ENCODE measurements at places on chromosomes 13 and 19.

GRCh38 chr13:100828226-100828625 is 153.6 kb upstream of the TMTC4 start:
- no peak for DNase-seq

GRCh38 chr13:94217370-94217769 is 262.1 kb downstream of the DCT start:
- DNase-seq, result no peak

DNA sequence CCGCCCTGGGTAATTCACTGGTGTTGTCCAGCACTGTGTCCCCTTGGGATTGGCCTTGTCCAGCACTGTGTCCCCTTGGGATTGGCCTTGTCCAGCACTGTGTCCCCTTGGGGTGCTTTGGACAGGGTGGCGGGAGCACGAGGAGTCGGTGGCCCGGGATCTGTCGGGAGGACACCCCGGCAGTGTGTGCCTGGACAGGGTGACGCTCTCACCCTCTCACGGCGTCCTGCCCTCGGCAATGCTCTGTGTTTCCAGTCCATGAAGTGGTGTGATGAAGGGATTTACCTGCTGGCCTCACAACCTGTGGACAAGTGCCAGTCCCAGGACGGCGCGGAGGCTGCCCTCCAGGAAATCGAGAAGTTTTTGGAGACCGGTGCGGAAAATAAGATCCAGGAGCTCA is 29.9 kb upstream of the F7 start:
- no peak for DNase-seq

- DNase-seq, result no peak
Observed at GRCh38 chr19:38745316-38745715, 1.0 kb upstream of the CAPN12 start.

DNA sequence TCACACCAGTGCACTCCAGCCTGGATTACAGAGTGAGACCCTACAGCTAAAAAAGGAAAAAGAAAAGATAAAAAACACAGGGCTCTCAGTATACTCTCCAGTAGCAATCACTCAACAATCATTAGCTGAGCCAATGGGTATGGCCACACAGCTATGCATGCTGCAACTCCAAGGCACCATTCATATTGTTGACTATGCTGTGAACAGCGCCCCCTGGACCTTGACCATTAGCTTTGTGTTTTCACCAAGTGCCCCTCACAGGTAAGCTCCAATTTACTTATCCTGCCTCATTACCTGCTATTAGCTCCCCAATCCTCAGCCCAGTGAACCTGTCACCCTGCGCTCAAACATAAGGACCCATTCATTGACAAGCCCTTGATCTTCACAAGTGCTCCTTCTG is 35.8 kb downstream of the ZIC5 start:
- no peak for DNase-seq

DNA sequence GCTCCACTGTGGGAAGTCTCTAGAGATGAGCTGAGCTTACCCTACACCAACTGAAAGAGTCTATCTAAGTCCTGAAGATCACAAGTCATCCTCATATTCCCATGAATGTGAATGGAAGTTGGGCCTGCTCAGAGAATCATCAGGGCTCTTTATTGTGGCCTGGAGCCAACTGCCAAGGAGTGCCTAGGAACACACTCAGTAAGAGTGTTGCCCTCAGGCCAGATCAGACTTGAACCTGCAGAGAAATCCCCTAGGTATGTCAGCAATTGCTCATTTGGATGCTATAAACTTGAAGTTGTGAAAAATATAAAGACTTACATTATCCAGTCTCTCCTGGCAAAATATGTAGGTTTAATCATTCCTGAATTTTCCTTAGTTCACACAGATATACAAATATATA is 1070.2 kb downstream of the EFNB2 start:
- DNase-seq, result no peak

GRCh38 chr13:114121031-114121430 is 11.4 kb downstream of the RASA3 start:
- DNase-seq, result no peak

DNA sequence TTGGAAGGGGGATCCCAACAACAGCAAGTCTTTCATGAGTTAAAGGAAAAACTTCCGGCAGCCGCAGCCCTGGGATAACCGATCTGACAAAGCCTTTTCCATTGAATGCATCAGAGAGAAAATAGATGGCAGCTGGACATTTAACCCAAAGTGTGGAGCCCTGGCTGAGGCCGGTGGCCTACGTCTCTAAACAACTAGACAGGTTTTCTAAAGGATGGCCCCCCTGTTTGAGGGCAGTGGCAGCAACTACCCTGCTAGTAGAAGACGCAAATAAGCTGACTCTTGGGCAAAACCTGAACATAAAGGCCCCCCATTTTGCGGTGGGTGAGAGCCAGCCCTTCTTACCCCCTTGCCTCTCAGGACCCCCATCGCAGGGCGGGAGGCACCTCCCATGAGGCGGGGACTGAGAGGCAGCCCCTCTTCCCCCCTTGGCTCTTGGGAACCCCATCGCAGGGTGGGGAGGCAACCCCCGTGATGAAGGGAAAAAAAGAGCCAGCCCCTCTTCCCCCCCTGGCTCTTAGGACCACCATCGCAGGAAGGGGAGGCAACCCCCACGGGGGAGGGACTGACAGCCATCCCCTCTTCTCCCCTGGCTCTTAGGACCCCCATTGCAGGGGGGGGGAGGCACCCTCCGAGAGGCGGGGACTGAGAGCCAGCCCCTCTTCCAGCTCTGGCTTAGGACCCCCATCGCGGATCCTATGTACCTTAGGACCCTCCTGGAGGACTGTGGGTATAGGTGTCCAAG is 2422.9 kb upstream of the PCDH20 start:
- DNase-seq, result no peak

DNA sequence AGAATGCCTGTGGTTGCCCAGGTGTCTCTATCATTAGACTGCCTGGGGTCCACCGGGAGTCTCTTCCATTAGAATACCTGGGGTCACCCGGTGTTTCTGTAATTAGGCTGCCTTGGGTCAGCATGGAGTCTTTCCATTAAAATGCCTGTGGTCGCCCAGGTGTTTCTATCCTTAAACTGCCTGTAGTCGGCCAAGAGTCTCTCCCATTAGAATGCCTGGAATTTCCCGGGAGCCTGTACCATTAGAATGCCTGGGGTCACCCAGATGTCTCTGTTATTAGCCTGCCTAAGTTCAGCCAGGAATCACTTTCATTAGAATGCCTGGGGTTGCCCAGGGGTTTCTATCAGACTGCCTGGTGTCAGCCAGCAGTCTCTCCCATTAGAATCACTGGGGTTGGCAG is 1492.8 kb downstream of the UQCRFS1 start:
- DNase-seq, result no peak

DNA sequence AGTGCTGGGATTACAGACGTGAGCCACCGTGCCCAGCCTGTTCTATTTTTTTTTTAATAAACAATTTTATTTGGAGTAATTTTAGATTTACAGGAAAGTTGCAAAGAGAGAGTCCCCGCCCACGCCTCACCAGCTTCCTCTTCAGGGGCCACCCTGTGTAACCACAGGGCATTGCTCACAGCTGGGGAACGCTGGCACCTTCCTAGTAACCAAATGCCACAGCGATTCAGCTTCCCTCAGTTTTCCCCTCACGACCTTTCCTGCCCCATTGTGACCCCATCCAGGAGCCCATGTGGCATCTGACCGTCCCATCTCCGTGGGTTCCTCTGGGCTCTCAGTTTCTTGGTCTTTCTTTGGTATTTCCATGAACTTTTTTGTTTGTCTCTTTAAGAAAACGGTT is 83.9 kb downstream of the GNG7 start:
- DNase-seq, result no peak

Measured in NCI-H2081 (cell line).